ENCODE measurements at places on chromosomes 16 and 17.

GRCh38 chr17:61683466-61683865 is 92.4 kb upstream of the NACA2 start:
- DNase-seq = no peak

DNA sequence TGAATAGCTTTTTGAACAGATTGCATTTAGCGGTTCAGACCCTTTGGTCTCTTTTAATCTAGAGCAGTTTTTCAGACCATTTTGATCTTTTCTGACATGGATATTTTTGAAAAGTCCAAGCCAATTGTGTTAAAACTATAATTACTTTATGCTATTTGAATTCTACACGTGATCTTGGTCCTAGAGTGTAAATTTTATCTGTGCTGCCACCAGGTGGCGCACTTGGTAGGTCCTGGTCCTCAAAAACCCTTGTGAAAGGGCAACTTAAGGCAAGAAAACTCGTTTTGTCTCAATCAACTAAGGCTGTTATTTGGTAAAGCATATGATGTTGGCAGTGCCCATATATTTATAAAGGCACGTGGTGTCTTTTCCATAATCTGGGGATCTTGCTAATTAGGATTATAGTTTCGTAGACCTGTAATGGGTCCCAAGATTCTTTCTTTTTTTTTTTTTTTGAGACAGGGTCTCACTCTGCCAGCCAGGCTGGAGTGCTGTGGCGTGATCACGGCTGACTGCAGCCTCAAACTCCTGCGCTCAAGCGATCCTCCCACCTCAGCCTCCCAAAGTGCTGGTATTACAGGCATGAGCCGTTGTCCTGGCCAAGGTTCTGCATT is 43.9 kb upstream of the TEX2 start:
- DNase-seq = peak; percentile 30

DNA sequence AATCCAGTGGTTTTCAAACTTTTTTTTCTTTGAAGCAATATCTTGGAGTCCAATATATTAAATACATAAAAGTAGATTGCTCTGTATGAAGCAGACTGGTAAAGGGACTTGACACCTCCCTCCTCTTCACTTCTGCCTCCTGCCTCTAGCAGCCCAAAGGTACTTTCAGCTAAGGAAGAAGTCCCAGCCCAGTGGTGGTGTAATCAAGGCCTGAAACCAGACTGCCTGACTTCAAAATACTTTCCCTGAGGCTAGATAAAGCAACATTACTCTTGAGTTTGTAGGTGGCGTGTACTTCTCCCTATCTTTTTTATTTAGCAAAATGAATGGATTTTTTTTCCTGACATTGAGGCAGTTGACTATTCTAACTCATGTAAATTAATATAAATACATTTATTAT is 122.4 kb upstream of the TMEM97 start:
- no peak for DNase-seq

DNA sequence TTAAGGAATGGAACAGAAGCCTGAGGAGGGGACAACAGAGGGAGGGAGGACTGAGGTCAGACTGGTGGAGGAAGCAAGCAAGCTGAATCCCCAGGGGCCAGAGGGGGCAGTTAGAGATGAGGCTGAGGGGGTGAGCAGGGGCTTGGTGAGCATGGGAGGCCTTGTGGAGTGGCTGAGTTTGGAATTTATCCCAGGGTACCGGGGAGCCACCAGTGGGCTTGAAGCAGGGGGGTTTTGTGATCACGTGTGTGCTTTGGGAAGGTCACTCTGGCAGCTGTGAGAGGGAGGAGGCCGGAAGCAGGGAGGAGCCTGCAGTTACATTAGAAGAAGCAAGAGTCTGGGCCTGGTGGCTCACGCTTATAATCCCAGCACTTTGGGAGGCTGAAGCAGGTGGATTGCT is 9.8 kb upstream of the CTCF start:
- no peak for DNase-seq

- no peak for DNase-seq
Measured at GRCh38 chr17:55577687-55578086, 66.4 kb upstream of the SMIM36 start.

GRCh38 chr17:3802461-3803307 is 1.7 kb upstream of the ITGAE start:
- DNase-seq = no peak

- peak; percentile 37 for DNase-seq
Measured at GRCh38 chr17:33779234-33779591, 475.9 kb upstream of the CCL2 start.

- DNase-seq = no peak
Measured at GRCh38 chr16:64269756-64270155, 852.1 kb downstream of the CDH11 start.

GRCh38 chr16:981695-982144 is at the start of gene SOX8:
SOX8 (plus strand) TSS chr16:981770; CDS start chr16:981923, 153 bp downstream.
- DNase-seq = no peak

- DNase-seq = no peak
Measured at GRCh38 chr17:28975031-28975430, 23.7 kb upstream of the PHF12 start.

- DNase-seq = no peak
Measured at GRCh38 chr17:2392252-2393173, 8.3 kb downstream of the MNT start.

DNA sequence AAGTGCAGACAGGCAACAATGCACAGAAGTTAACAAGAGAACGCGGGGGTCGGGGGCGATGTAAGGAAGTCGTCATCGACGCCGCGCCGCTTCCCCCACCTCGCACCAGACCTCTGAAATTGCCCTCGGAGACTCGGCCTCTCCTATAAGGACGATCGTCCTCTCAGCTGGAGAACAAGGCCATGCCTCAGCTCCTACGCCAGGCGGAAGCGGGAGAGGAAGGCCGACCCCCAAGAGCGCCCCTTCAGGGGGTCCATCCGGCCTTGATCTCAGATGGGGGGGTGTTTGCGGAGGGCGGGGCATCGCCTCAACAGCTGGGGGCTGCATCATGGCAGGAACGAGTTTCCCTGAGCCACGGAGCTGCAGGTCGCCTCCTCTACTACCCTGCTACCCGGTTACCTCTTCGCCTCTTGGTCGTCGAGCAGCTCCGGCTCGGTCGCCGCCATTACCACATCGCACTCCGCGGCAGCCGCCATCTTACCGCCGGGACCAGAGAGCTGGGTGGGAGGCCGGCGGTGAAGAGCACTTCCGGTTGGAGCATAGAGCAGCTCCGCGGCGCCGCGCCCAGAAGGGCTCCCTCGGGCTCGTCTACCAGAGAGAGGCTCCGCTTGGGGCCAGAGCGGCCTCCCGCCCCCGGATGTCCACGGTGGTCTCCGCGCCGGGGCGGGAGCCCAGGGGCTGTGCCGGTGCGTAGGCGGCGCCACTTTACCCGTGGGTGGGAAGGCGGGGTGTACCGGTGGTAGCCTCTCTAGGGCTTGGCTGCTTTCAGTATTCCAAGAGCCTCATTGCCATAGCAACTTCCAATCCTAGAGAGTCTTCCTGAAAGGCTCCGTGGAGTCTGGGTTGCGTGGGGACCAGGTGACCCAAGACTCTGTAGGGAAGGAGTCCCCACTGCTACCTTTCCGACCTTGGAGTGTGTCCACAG is at the start of gene DNAJC7:
DNAJC7 (minus strand) TSS at position 499 of the 925 bp plus-strand sequence; CDS start at position 476, 23 bp downstream.
- DNase-seq = peak; percentile 77

- DNase-seq = no peak
Measured at GRCh38 chr16:48184681-48185080, 28.9 kb upstream of the ABCC12 start.

- DNase-seq = no peak
Measured at GRCh38 chr17:36939802-36940312, 2.6 kb downstream of the LHX1 start.

GRCh38 chr17:67421869-67422273 is 44.8 kb downstream of the PITPNC1 start:
- no peak for DNase-seq

DNA sequence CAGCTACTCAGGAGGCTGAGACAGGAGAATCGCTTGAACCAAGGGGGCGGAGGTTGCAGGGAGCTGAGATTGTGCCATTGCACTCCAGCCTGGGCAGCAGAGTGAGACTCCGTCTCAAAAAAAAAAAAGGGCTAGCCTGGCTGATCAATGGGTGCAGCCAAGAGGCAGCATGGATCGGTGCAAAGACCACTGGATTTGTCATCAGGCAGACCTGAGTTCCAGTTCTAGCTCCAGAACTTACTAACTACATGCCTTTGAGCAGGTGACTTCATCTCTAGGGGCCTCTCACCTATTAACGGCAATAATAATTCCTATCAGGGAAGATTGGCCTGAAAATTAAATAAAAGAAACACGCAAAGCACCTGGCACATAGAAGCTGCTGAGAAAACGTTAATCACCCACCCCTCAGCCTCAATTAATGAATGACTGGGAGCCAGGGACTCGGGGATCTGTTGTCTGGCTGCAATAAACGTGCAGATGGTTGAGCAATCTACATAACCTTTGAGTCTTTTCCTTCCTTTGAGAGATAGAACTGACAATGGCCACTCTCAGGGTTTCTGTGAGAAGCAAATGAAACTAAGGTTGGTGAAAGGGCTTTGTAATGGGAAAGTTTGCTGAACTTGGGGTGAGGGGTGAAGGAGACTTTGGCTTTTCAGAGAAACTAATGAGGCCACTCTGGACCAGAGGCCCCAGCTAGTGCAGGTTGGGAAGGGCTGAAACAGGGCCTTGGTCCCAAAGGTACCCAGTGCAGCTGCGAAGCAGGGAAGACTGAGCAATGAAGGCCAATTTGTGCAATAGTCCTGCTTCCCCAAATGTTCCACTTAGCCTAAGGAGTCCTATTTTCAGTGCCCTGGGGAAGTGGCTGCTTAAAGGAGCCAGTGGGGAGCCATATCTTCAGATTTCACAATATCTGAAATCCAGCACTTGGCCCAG is 7.6 kb downstream of the SEZ6L2 start:
- no peak for DNase-seq

DNA sequence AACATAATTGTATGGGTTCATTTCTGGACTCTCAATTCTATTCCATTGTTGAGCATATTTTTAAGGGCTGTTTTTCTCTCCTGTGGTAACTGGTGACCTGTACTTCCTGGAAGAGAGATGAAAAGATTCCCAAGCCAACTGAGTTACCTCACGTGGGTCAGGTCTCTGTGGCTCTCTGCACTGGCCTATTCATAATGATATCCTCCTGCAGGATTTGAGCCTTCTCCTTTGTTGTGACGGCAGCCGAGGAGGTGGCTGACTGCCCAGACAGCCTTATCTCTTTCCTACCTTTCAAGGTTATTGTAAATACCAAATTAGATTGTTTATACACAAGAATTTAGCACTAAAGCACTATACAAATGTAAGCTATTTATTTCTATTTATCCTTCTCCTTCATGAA is 2.7 kb upstream of the ACE start:
- DNase-seq = no peak

DNA sequence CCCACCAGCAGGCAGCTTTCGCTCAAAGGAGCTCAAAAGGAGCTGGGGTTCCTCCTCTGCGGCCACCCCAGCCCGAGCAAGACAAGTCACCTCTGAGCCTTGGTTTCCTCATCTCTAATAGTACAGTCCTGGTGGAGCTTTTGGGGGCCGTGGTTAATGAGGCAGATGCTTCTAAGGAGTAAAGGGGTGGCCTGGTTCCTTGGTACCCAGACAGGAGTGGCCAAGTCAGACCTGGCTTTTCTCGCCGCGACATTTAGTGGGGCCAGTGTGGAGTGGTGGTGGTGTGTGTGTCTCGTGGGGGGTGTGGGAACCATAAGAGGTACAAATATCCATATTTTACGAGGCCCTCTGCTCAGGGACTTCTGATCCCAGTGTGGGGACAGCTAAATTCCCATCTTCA is 6.7 kb downstream of the FOXF1 start:
- no peak for DNase-seq

- no peak for DNase-seq
Measured at GRCh38 chr16:57635266-57636097, 7.1 kb downstream of the ADGRG1 start.

- DNase-seq = peak; percentile 93
Measured at GRCh38 chr17:42566883-42567573, at the start of gene MLX. MLX (plus strand) TSS chr17:42567100; CDS start chr17:42567125, 25 bp downstream.

DNA sequence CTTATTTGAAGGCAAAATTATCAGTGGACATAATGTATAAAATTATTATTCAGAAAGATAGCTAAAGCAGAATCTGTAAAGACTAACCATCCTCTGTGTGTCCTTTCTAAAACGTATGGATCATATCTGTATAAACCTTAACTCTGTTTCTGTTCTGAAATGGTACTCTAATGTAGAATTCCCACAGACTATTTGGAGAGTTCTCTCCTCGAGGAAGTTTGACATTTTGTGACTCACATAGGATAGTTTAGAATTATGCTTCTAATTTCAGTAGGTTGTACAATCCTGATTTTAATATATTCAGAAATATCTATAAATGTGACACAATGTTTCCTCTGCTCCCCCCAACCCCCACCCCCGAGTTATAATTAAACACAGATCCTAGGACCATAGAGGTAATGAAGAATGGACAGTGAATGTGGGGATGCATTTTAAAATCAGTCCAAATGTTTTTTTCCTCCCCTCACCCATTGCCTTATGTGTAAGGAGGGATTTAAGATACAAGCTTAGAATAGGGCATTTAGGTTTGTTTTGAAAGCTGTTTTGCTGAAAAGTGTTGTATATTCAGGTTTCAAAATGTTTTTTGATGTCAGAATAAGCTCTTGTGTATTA is 66.8 kb downstream of the BCAS3 start:
- DNase-seq = no peak

- no peak for DNase-seq
Measured at GRCh38 chr17:46097497-46097896, 95.7 kb downstream of the KANSL1 start.

Data from CMK (cell line).